Activated T-cell treated with anti-CD3 and anti-CD28 coated beads for 24 hours (primary cell): ENCODE measurements at places on chromosomes 1 and 21.

DNA sequence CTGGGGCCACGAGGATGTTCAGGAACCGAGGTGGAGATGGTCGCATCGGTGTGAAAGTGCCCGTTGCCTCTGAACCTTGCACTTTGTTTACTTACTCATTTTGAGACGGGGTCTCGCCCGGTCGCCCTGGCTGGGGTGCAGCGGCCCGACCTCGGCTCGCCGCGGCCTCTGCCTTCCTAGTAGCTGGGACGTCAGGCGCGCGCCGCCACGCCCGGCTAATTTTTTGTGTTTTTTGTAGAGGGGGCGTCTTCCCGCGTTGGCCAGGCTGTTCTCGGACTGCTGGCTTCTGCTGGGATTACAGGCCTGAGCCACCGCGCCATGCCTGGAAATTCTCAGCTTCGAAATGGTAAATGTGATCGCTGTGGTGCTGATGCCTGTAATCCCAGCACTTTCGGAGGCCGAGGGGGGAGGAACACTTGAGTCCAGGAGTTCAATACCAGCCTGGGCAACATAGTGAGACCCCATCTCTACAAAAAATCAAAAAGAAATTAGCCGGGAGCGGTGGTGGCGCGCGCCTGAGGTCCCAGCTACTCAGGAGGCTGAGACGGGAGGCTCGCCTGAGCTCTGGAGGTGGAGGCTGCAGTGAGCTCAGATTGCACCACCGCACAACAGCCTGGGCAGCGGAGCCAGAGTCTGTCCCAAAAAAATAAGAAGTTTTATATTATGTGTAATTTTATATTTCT, 684 bp upstream of the MRPL20 start:
- DNase-seq = no peak

DNA sequence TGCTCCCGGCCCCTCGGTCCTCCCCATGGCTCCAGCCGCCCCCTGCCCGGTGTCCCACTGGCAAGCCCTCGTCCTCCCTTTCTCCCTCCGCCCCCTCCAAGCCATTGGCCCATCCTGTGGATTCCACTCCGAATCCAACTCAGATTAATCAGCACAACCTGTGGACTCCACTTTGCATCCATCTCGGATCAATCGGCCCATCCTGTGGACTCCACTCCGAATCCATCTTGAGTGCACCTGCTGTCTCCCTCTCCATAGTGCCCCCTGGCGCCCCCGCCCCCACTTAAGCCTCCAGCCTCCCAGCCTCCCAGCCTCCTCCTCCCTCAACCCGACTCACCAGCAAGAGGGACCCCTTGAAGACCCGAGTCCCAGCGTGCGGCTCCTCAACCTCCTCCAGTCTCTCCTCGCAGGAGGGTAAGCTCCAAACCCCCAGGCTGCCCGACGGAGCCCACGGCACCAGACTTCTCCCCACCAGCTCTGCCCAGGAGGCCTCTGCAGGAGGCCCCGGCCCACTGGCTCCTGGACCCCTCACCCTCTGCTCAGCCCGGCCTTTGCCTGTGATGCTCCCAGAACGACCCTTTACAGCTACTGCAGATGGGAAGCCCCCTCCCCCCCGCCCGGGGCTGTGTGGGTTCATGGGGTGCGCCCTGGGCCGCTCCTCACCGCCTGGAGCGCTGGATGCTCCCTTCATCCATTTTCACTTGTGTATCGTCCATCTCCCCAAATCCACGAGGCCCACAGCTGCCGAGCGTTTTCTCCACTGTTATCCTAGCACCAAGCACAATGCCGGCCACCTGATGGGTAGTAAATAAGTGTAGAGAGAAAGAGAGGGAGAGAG, 40.6 kb upstream of the TSPEAR start:
- no peak for DNase-seq

GRCh38 chr1:75132812-75133619, 1.2 kb upstream of the LHX8 start:
- no peak for DNase-seq

GRCh38 chr21:28608646-28609045, 384.0 kb downstream of the LTN1 start:
- no peak for DNase-seq

DNA sequence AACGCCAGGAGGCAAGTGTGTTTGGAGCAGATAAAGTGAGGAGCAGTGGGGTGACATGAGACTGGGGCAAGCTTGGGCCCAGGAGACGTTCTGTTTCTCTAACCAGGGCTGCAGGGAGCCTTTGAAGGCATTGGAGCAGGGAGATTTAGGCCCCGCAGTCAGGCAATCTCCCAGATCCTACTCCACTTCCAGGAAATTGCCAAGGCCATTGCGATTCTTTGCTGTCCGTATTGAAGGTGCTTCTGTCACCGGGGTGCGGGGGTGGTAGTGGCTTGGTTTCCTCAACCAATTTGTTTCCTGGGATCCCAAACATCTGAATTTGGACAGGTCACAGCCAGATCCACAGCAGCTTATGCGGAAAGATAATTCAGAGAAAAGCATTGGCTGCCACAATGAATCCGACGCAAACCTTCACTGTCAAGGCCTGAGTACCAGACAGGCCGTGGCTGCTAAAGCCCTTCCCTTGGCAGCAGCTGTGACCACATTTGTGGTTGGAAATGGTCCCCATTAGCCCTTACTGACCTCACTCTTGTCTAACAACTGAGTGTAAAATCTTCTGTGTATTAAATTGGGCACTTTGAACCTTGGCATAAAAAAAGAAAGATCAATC, 385.6 kb downstream of the PTPRU start:
- DNase-seq = no peak

DNA sequence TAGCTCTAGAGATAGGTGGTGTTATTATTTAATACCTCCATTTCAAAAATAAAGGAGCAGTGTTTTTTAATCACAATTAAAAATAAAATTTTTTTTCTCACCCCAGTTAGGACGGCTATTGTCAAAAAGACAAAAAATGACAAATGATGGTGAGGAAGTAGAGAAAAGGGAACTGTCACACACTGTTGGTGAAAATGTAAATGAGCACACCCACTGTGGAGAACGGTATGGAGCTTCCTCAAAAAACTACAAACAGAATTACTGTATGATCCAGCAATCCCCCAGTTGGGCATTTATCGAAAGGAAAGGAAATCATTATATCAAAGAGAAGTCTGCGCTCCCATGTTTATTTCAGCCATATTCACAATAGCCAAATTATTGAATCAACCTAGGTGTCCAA, 148.7 kb upstream of the NR5A2 start:
- no peak for DNase-seq

GRCh38 chr1:115975569-115976061, 698 bp upstream of the SLC22A15 start:
- no peak for DNase-seq

- no peak for DNase-seq
Observed at GRCh38 chr21:29206445-29206844, 76.0 kb downstream of the MAP3K7CL start.

GRCh38 chr1:78836726-78837125, 169.8 kb downstream of the ADGRL4 start:
- no peak for DNase-seq

DNA sequence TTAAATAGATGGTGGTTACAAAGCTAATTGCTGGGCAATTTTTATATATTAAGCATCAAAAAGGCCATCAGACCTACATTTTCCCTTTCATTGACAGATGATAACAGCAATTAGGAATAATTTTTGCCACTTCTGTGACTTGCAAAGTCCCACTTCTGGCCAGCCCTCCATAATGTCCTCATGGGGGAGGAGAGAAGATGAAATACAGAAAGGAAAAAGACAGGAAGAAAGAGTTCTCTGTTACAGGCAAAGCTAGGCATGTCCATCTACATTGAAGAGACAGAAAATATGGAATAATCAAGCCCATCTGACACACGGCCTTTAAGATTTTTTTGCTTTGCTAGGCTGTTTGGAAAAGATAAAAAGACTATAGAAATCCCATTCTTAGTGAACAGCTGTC, 108.0 kb downstream of the ENAH start:
- DNase-seq = no peak

DNA sequence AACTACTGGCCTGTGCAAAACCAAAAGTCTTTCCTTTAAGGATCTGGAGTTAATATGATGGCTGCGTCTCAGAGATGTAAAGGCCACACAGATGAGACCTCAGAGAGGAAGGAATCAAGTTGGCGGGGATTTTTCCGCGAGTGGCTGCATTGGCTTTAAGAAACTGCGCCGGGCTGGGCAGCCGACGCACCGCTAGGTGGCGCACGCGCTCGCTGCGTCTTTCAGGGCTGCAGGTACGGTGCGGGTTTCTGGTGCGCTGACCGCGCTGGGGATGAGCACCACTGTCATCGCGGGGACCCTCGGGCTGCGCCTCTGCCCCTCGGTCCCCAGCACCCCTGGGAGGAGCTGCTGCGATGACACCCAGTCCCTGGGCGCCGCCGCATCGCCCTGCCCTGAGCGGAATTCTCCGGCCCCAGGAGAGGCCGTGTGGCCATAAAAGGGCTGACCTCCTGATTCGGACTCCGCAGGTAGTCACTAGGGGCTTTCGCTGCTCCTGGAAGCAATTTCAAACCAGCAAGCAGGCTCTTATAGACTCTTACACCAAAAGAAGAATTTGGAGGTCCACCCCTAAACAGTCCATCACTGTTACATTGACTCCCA, 241.0 kb downstream of the KCNJ6 start:
- DNase-seq = peak; percentile 20

GRCh38 chr1:241778117-241778516, 69.9 kb upstream of the EXO1 start:
- no peak for DNase-seq
